Activated effector memory CD4-positive, alpha-beta T cell treated with Interleukin-2 at 50 U/mL for 16 hours (primary cell): ENCODE measurements at places on chromosomes 12 and 14.

- DNase-seq = no peak
Measured at GRCh38 chr12:2851931-2852330, 4.9 kb downstream of the TEX52 start.

GRCh38 chr12:5796171-5796958 lies 148.7 kb downstream of the ANO2 start:
- DNase-seq = no peak

- DNase-seq = no peak
Measured at GRCh38 chr12:111150921-111151840, 217.7 kb downstream of the PHETA1 start.

DNA sequence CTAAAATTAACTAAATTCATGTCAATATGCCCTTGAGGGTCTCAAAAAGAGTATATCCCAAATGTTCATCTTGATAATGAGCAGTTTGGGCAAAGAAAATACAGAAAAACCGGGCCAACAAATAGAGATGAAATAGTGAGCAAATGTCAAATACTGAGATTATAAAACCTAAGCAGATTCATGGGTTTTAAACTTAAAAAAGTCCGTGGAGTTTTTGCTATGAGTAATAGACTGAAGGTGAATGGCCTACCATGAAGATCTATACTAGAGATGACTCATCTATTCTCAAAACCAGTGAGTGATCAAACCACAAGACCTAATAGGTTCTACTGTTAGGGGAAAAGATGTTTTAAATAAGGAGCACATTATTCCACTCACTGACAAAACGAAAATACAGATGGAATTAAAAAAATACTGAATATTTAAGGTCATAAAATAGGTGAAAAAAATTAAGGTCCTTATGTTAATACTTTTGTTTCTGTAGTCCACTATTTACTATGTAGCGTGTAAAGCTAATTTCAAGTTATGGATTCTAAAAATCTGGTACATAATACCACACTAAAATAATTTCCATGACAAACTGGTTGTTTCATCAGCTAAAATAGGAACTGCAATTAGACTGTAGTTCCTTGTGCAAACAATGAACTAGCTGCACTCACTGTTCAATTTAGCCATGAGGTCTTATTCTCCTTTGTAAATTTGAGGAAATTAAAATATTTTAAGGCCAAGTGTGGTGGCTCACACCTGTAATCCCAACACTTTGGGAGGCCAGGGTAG lies 5.0 kb downstream of the HNRNPC start:
- no peak for DNase-seq

DNA sequence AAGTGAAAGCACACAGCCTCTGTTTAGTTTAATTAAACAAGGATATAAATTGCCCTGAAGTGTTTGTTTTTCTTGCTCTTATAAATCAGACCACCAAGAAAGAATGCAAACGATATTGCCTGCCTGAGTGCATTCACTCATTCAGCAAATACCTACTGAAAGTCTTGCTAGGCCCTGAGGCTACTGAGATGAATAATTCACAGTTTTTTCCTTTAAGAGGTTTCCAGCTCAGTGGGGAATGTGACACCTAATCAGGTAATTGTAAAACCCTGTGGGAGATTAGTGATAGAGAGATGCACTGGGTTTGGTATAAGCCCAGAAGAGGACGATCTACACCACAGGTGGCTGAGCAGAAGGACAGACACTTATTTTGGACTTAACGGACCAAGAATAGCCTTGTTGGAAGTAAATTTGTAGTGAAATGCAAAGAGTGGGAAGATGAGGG lies 151.4 kb downstream of the SLC35F4 start:
- no peak for DNase-seq

- peak; percentile 37 for DNase-seq
Measured at GRCh38 chr12:113232840-113233585, 11.7 kb downstream of the TPCN1 start.

GRCh38 chr12:105573574-105573973 lies 243.1 kb downstream of the C12orf75 start:
- no peak for DNase-seq

GRCh38 chr12:12985817-12986408 lies 14.2 kb downstream of the HEBP1 start:
- no peak for DNase-seq

DNA sequence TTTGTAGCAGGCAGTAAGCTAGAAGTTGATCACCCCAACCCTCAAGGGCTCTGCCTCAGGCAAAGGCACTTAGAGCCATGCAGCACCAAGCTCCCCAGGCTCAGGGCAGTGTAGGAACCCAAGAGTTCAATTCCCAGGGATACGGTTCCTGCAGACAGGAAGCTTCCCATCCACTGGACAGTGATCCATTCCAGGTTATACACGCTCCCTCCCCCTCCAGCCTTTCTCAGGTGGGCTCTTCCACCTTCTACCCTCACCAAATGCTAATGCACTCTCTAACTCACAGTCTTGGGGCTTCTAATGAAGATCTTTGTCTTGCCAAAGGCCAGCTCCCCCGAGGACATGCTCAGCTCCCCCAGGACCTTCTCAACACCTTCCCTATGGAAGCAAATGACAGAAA lies 12.7 kb downstream of the MYO1A start:
- DNase-seq = no peak

DNA sequence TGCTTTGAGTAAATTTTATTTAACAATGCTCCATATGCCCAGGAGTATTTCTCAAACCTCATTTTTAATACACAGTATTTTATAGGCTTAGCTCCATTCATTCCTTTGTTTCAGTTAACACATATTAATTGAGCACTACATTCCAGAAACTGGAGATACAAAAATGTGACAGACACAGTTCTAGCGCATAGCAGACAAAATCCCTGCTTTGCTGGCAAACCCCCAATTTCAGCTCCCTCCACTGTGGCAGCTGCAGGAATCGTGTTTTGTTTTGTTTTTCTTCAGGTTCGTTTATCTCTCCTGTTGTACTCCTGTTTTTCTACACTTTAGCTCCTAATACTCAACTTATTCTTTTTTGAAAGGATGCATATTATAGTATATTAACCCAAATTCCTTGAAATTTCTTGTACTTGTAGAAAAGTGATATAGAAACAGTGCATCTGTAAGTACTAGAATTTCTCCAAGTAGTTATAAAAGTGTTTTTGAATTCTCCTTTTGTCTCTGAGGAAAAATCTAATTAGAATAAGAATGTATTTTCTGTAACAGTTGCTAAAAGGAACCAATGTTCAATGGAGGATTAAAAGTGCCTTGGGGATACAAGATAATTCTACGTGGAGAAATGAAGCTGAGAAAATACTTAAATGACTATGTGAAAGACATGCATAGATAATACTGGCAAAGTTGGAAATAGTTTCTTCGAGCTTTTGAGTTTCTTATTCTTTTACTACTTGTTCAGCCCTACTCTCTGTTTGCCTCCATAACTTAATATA lies 6.4 kb upstream of the RAB21 start:
- no peak for DNase-seq

- no peak for DNase-seq
Measured at GRCh38 chr14:91737619-91738018, 5.7 kb upstream of the CATSPERB start.

DNA sequence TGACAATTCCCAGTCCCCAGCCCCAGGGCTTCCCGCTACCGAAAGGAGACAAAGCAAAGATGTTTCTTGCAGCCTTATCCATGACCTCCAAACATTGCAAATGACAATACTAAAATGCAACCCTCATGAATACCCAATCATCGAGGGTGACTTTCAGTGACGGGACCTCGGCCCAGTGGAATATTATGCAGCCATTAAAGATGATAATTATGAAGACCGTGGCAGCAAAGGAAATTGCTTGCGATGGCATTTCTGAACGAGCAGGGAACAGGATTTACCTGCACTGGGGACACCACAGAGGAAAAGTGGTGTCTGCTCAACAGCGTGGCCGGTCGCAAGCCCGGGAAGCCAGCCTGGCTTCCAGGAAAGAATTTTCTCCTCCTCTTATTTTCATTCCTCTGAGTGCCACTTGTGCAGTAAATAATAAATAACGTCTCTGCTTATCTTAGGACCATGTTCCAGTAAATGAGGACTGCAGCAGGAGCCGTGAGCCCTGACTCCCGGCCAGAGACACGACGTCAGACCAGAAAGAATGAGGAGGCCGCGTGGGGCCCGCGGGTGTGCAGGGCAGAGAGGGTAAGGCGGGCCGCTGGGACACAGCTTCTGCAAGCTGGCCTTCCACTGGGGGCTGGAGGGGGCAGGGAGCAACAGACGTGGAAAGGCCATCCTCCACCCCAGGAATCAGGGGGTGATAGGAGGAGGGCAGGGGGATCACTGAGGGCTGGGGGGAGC lies 6.6 kb downstream of the C14orf180 start:
- DNase-seq = no peak

- DNase-seq = no peak
Measured at GRCh38 chr14:23183479-23183878, at the start of gene SLC7A8. Gene SLC7A8, minus strand, starts transcription at chr14:23183660. Its CDS starts 746 bp downstream, at chr14:23182914.

DNA sequence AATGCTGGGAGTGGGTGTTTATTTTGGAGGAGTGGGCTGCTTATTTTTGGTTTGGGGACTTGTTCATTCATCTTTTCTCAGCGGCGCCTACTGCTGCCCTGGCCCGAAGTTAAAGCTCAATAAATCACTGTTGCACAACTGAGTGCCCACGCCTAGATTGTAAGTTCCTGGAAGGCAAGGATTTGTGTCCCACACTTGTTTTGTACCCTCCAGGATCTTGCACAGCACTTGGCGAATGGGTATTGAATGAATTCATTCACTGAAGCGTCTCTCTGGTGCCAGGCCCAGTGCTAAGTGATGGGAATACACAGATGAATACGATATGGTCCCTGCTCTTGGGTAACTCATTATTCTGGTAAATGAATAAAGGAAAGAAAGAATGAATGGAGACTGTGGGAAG lies 153.3 kb upstream of the PARP11 start:
- no peak for DNase-seq

DNA sequence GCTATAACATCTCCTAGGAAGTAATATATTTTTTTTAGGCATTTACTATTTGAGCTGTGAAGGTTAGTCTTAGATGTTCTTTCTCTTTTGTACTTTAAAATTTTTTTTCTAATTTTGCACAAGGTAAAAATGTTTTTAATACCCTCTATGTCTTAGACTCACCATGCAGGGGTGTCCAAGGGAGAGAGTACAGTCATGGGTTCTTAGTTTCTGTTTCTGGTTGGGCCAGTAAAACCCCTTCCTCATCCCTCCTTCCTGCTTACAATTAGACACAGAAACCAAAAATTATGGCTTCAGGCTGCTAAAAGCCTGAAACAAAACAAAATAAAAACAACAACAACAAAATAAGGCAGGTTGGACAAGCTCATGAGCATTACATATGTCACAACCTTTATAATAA lies 193.0 kb downstream of the SYT1 start:
- DNase-seq = no peak

DNA sequence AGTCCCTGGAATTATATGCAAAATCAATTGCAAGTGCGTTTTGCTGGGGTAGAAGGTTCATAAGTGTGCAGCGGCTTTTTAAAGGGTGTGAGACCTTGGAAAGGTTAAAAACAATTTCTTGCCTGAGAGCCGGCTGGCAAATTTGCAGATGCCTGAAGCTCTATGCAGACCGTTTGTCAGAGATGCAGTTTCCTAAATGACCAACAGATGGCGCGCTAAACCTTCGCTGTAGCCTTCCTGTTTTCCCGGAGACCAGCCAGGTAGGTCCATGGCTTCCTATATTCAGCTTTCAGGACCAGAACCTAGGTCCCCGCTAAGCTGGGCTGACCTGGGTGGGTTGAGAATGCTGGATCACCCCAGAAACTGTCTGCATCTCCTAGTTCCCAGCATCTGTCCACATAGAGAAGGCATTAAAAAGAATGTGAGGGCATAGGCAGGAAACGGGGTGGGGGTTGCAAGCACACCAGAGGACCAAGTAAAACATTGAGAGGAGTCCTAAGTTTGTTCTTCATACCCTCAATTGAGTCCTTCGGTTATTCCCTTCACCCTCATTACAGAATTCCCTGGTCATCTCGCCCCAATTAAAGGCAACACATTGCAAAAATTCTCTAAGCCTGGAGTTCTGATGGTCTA lies 5.7 kb upstream of the NOS1 start:
- no peak for DNase-seq
